ENCODE measurements at places on chromosomes 6 and 20.

DNA sequence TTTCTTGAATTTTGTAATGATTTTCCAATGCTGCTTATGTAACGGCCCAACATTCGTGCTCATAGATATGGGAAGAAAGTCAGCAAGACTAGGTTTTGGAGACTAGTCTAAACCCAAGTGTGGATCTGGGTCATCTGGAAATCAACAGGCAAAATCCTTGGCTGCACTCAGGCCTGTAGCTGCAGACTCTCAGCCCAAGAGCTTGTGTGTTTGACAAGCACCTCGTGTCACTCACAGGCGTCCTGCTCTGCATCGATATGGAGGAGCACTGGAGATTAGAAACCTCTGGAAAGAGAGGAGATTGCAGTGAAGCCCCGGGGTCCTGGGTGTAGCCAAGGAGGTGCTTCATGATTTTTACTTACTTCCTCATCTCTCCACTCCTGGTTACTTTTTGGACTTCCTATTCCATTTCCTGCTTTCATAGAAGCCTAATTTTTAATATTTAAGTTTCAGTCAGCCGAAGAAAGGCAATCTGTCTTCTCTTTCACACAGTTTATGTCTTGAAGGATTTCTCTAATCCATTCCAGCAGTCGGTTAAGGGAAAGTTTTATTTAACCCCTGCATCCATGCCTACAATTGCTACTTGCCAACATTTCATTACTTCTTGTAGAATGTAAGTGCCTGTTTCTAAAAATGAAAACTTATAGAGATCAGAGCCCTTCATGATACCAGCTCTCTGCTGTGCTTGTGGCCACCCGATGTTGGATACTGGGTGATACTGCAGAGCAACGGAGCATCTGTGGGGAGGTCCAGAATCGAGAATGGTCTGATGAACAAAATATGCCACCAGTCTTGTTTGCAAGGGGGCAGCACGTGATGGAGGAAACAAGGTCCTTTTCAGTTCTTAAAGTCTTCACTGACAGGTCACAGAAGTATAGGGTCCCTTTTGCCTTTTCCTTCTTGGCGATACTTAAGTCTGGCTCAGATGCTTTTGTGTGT is 296.3 kb downstream of the QKI start:
- DNase-seq: peak; percentile 44
- H3K27me3 ChIP-seq: no peaks in the 10 kb centered on the region
- H3K27ac ChIP-seq: peak overlapping the region; percentile 31
- H3K4me3 ChIP-seq: no peak overlapping the region
- no peaks in the 10 kb centered on the region for H3K36me3 ChIP-seq
- no peaks in the 10 kb centered on the region for H3K4me1 ChIP-seq

- H3K4me3 ChIP-seq: no peak overlapping the region
- H3K36me3 ChIP-seq: no peaks in the 10 kb centered on the region
- no peaks in the 10 kb centered on the region for H3K27me3 ChIP-seq
- H3K27ac ChIP-seq: no peak overlapping the region
Observed at GRCh38 chr6:5172041-5172653, 87.0 kb downstream of the PPP1R3G start.

- peaks cover 21% of the 10 kb centered on the region for H3K4me1 ChIP-seq
- no peaks in the 10 kb centered on the region for H3K36me3 ChIP-seq
- no peak overlapping the region for H3K4me3 ChIP-seq
- no peak for DNase-seq
- H3K27ac ChIP-seq: no peak overlapping the region
Observed at GRCh38 chr20:51426718-51427650, 115.5 kb downstream of the NFATC2 start.

- H3K27me3 ChIP-seq: no peaks in the 10 kb centered on the region
- DNase-seq: no peak
- H3K36me3 ChIP-seq: no peaks in the 10 kb centered on the region
- H3K4me1 ChIP-seq: no peaks in the 10 kb centered on the region
Observed at GRCh38 chr6:138103871-138104270, 3.3 kb downstream of the PERP start.

DNA sequence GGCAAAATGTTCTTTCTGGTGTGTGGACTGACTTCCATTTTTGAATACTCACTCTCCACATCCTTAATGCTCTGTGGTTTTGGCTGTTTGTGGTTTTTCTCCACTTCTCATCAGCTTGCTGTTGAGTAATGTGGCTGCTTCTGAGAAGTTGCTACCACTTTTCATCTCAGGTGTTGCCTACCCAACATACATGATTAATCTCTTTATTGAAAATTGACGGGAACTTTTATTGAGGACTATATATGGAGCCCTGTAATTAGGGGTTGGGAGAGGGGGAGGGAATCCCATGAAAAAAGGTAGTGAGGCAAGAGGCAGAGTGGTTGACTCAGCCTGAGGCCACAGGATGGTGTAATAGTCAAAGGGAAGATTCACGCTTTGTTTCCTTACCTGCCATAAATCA is 17.6 kb downstream of the IL22RA2 start:
- no peaks in the 10 kb centered on the region for H3K4me1 ChIP-seq
- H3K27me3 ChIP-seq: no peaks in the 10 kb centered on the region
- DNase-seq: no peak
- H3K4me3 ChIP-seq: no peak overlapping the region
- no peaks in the 10 kb centered on the region for H3K36me3 ChIP-seq

GRCh38 chr6:37650071-37650481 is 47.6 kb downstream of the MDGA1 start:
- no peak for DNase-seq
- H3K4me1 ChIP-seq: peaks cover 11% of the 10 kb centered on the region
- no peak overlapping the region for H3K27ac ChIP-seq
- H3K27me3 ChIP-seq: peaks cover 5% of the 10 kb centered on the region
